ENCODE measurements at places on chromosomes 7 and 10. TPM values are rescaled to one million over a fixed set of nuclear protein-coding genes. Genes with fewer than 3 reads are reported as not detected.

WDFY4 gene
- 0.06 TPM for total RNA-seq

DNA sequence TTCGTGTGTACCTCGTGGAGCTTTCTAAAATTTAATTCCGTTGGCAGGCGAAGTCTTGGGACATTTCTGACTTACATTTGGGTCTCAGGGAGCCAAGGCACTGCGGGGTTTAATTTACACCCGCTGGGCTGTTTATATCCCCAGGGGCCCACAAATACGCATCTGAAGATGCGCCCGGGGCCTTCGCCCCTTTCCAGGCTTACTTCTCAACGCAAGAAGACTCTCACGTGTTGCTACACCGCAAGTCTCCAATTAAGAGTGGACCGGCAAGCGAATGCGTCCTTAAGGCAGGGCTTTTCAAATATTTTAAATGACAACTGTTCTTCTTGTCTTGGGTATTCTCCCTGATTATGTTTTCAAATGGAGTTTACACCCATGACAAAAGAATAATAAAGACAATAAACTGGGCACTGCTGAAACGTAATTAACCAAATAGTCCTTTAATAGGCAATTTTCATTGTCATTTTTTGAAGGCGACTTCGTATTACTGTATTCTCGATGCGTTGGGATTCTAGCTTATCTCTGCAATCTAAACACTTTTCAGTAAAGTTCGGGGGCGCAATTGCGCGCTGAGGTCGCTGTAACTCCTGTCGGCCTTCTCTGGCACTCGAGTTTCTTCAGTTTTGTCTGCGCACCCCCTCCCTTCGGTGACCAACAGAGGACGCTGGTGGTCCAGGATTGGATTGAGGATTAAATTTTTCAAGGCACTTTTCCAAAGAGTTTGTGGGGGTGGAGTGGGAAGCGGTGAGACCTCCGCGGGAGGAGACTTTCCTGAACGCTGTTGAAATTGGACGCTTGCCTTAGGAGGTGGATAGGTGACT is 837 bp upstream of the IGFBP3 start:
- peak; percentile 63 for DNase-seq

- no peak for DNase-seq
These were observed 32.3 kb downstream of the PITRM1 start for GRCh38 chr10:3140280-3140679.

DNA sequence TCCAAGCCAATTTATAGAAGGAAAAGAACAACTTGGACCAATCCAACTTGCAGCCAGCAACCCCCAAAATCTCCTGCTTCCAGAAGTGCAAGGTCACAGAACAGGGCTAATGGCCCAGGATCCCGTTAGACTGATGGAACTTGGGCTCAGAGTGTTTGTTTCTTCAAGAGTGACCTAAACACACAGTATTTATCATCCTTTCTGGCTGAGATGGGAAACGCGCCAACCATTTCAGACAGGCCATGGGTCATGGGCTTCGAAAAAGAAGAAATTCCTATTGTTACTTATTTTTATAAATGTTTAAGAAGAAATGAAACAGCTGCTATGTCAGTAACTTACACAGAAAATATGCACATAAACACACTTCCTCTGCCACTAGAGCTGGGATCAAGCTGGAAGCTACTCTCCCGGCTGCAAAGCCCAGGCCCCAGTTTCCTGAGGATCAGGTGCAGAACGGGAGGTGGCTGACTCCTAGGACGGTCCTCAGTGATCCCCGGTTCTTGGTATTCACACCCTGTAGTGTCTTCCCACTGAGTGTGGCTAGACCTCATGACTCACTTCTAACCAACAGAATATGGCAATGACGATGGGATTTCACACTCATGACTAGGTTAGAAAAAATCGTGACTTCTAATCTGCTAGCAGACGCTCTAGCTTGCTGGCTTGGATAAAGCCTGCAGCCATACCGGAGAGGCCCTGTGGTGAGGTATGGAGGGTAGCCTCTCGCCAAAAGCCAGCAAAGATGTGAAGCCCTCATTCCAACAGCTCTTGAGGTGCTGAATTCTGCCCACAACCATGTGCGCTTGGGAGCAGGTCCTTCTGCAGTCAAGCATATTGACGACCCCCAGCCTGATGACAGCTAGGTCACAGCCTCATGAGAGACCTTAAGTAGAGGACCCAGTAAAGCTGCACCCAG is 60.2 kb downstream of the CHST15 start:
- DNase-seq = no peak

SPAM1 gene
- total RNA-seq = not detected

ABCB4 gene
- total RNA-seq = 0.07 TPM

- no peak for DNase-seq
These were observed 128.6 kb upstream of the BMPER start for GRCh38 chr7:33776788-33777187.

AKR1C3 gene
- 0.68 TPM for total RNA-seq

DNA sequence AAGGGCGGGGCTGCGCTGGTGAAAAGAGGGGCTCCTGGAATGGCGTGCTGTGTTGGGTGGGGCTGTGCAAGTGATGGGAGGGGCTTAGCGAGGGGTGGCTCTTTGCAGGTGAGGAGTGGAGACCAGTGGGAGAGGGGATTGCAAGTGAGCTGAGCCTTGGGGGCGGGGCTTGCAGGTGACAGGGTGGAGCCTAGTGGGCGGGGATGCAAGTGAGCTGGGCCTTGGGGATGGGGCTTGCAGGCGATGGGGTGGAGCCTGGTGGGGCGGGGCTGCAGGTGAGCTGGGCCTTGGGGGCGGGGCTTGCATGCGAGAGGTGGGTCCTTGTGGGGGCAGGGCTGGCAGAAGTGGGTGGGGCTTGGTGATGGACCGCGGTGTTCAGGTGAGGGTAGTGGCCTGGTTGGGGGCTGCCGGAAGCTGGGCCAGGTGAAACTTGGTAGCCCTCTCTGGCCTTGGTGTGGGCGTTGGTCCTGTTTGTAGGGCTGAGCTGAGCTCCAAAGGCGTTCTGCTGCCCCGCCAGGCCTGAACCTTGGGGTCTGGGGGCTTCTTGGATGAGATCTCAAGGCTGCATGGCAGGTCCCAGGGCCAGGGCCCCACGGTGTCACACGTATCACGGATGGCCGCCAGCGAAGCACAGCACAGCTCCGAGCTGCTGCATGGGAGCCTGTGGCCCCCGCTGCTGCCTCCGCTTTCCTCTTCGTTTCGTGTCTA is 743 bp upstream of the PITRM1 start:
- DNase-seq = no peak

DNA sequence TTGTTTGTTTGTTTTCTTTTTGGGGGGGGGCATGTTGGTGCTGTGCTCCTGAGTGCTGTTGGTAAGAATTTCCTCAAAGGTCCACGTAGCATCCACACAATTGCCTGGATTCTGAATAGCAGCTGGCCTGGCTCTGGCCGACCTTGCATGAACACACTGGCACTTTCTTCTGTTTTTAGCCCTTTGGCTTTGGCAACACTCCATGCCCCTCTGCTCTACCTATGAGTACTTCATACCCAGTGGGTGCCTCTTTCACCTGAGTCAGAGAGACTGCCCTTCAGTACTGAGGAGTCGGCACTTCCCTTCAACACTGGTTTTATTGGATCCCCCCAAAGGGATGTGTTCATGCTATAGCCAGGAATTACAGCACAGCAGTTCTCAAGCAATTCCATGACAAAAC is 7.2 kb upstream of the NPVF start:
- DNase-seq = no peak

DNA sequence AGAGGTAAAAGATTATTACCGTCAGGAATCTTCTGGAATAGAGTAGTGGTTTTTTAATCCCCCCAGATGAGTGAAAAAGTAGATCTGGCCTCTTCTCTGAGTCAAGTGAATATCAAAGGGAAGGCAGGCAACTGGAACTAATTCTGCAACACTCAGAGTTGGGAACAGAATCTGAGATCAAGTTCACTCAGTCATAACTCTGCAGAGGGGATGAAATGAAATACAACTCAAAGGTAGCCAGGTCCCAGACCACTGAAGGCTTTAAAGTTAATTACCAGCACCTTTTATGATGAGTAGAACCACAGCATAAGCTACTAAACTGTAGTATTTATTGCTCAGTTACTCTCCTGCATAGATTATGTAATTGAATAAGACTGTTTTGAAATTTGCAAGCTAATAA is 455.6 kb upstream of the AKR1E2 start:
- DNase-seq = no peak

NAT16 gene
- total RNA-seq = not detected

GPRIN2 gene
- total RNA-seq = not detected

- no peak for DNase-seq
These were observed 69.0 kb downstream of the PRSS58 start for GRCh38 chr7:142188846-142189245.

- DNase-seq = no peak
These were observed 12.9 kb upstream of the ABCA13 start for GRCh38 chr7:48158404-48158803.

DNA sequence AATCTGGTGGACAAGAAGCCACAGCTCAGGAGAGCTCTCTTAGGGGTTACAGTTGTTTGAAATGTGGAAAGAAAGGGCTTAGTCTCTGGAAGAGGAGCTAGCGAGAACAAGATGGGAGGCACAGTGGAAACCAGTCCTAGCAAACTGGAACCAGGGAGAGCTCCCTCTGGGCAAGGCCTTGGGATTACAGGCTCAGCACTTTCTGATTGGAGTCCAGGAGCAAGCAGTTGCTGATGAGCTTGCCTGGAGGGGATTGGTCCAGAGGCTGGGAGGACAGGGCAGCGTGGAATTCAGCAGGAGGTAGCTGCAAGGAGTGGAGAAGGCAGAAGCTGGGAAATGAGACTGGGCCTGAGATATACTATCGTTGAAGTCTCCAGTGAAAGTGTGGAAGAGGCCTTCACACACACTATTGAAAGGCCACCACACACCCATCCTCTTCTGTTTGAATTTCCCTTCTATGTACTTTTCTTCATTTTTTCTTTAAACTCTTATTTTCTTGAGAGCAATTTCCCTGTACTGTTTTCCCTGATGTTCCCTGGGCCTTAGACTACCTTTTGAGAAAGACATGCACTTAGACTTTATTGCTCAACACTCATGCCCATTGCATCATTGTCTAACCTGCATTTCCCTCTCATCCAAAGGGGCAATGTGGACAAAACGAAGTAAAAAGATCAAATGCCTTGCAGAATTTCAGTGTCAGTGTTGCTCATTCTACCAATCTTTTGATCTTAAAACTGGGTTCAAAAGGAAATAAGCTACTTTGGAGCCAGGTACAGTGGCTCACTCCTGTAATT is 57.8 kb upstream of the LANCL2 start:
- DNase-seq = no peak

DNA sequence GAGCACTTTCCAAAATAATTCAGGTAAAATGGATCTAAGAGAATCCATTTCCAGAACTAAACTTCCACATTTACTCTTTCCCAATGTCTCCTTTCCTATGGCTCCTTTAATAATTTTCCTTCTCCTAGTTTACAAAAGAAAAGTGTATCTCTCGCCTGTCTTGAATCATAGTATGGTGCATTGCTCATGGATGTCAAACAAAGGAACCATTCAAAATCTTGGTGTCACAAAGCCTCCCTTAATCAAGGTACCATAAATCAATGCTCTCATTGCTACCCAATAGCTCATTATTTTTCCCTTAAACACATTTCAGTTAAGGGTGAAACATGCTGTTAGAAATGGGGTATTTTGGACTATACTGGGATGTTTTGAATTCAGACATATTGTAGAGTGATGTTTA is 57.6 kb upstream of the KCNMA1 start:
- DNase-seq = no peak

OPN1SW gene
- not detected for total RNA-seq

- no peak for DNase-seq
These were observed 117.5 kb upstream of the PRPS1L1 start for GRCh38 chr7:18145160-18145559.

DNA sequence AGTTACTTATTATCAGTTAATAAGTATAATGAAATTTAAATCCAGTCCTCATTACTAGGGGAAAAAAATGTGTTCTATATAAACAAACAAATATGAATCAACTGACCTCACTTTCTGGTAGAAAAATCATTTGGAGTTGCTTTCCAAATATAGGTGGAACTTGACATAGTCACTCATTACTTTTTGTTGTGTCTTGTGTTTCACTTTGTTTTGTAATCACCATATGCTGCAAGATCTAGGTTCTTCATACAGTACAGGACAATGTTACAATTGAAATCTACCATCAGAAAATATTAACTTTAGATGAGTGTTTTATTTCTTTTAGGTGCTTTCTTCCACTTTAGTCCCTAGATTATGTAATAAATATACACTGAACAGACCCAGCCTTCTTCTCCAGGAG is 16.9 kb downstream of the TFEC start:
- DNase-seq = no peak

DNA sequence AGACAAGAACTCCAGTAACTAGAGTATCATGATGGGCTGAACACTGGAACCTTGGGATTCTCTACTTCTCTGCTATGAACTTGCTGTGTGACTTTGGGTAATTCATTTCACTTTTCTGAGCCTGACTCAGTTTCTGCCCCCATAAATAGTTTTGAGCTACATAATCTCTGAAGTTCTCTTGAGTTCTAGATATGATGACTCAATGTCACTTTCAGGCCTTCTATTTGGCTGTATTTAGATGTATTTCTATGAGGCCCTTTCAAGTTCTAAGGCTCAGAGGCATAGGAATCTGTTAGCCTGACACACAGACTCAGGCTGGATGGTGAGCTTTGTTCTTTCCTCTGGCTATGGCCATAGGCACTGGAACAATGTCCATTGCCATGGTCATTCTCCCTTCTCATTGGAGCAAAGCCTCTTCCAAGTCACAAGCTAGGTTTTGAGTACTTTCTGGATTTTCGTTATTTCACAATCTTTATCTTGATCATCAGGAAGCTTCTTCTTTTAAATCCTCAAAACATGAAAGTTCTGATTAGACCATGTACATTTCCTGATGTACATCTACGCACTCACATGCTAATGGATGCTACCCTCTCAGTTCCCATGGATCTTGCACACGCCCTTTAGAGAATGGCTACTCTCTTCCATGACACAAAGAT is 101.6 kb downstream of the TES start:
- no peak for DNase-seq

DNA sequence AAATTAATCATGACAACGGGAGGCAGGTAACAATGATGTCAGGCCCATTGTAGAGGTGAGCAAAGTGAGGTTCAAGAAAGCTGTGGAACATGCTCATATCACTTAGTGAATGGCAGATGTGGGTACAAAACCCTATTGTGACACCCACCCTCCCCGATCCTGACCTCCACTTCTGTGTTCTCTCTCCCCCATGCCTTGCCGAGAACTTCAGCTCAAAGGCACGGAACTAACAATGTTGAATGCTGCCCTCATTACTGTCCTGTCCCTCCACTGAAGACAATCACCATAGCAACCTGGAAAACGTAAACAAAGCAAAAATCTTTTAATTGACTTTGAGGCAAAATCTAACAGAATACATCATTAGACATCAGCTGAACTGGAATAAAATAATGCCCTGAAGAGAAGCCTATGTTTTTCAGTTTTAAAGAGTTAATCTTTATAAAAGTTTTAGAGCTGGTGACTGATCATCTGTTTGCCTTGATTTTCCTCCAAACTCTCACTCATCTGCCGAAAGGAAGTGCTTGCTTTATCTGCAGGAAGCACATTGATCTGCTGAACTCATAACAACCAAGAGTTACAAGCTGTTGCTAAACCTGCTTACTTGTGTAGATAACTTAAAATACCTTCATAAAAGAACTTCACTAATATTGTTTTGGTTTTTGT is 133.6 kb downstream of the CUBN start:
- DNase-seq = no peak

All from activated CD8-positive, alpha-beta memory T cell treated with anti-CD3 and anti-CD28 coated beads, Interleukin-2, amount 10 ng/mL, durations not matched to agents 7 days and 5 days (primary cell).